ENCODE measurements at places on chromosomes 3 and 15. TPM values are rescaled to one million over a fixed set of nuclear protein-coding genes. Genes with fewer than 3 reads are reported as not detected.

DNA sequence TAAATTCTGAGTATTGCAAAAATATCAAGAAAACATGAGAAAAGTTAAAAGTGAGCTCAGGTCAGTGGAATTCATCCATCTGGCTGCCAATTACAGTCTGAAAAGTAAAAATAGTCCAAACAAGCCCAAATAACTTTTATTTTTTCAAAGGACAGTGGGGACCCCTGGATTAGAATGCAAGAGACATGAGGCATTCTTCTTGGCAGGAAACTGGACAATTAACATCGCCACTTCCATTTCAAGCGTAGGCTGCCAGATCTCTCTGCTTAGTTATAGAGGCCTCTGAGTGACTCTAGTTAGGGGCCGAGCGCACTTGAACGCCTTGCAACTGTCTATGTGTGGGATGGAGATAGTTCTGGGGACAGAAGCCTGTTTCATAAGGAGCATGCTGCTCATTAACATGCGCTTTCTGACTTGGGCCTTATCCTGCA lies 189.1 kb downstream of the GHSR start:
- DNase-seq = no peak

GRCh38 chr3:67291287-67292252 lies 293.5 kb downstream of the KBTBD8 start:
- DNase-seq = no peak

The ANKRD34C gene
- total RNA-seq = not detected

DNA sequence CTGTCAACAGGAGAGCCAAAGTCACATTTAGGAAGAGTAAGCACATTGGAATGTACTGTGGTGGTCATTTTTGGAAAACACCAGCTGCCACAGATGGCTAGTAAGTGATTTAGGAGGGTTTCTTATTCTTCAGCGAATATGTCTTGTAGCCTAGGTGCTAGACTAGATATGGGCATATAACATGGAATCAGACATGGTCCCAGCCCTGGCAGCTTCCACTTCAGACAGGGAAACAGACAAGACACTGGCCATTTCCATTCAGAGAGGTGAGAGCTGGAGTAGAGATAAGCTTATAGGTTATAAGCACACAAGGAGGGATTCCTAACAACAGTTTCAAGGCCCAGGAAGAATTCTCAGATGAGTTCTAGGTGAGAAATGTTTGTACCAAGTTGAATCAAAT lies 28.2 kb upstream of the BFSP2 start:
- no peak for DNase-seq

Data from pulmonary artery endothelial cell (primary cell).